ENCODE measurements at places on chromosomes 1 and 21. TPM values are rescaled to one million over a fixed set of nuclear protein-coding genes. Genes with fewer than 3 reads are reported as not detected.

Gene RHCE
- total RNA-seq, result 0.10 TPM

Gene OR2L2
- total RNA-seq, result 0.05 TPM

Gene TP73
- total RNA-seq, result 3.2 TPM

Gene GBP7
- 0.39 TPM for total RNA-seq

Gene DIO1
- not detected for total RNA-seq

Gene ATP6V1G3
- total RNA-seq, result not detected

Gene UBL4B
- not detected for total RNA-seq

Gene FCGR3A
- total RNA-seq, result 1.1 TPM

Gene NASP
- 149 TPM for total RNA-seq

Gene TMED5
- 44.7 TPM for total RNA-seq

Gene KIF14
- total RNA-seq, result 25.1 TPM

Gene PLA2G2A
- total RNA-seq, result not detected

Gene HMCN1
- total RNA-seq, result under 0.01 TPM

Gene S100A7A
- total RNA-seq, result not detected

Gene FCGR2B
- total RNA-seq, result not detected

Gene BRDT
- not detected for total RNA-seq

Gene CYP4X1
- not detected for total RNA-seq

Gene SPRR1A
- not detected for total RNA-seq

Gene GBP4
- total RNA-seq, result 80.9 TPM

Gene MYOM3
- not detected for total RNA-seq

Gene ACTRT2
- not detected for total RNA-seq

Gene LCE2B
- not detected for total RNA-seq

Gene XPR1
- total RNA-seq, result 17.2 TPM

Gene FCRL1
- not detected for total RNA-seq

Gene LCE1D
- total RNA-seq, result not detected

Gene OLIG2
- total RNA-seq, result not detected

Gene FHL3
- 5.8 TPM for total RNA-seq

Gene IQCC
- total RNA-seq, result 4.3 TPM

Gene ARHGEF10L
- total RNA-seq, result not detected

Gene RIPPLY3
- 0.14 TPM for total RNA-seq

Gene SLC44A3
- not detected for total RNA-seq

Gene CHD5
- 0.10 TPM for total RNA-seq

Gene LRRC8B
- 15.8 TPM for total RNA-seq

Gene SPATA45
- not detected for total RNA-seq

Gene MAP7D1
- total RNA-seq, result 187 TPM

Gene OR10Z1
- total RNA-seq, result not detected

Gene C1orf94
- not detected for total RNA-seq

Gene CBR3
- 25.7 TPM for total RNA-seq

Gene TNFSF18
- total RNA-seq, result not detected

Gene ADGRL2
- total RNA-seq, result not detected

Gene ALX3
- not detected for total RNA-seq

Gene SLC30A10
- total RNA-seq, result not detected

Gene TNFRSF18
- 7.6 TPM for total RNA-seq

Gene STUM
- not detected for total RNA-seq

Gene CPLANE2
- 7.7 TPM for total RNA-seq

Gene CD1B
- total RNA-seq, result not detected

Gene ZNF593OS
- not detected for total RNA-seq

Gene HES2
- total RNA-seq, result 0.35 TPM

Gene TMCC2
- total RNA-seq, result 1.1 TPM
